ENCODE measurements at places on chromosomes 7 and 10.

GRCh38 chr7:101869026-101869900 is 51.8 kb downstream of the CUX1 start:
- no peak for DNase-seq

DNA sequence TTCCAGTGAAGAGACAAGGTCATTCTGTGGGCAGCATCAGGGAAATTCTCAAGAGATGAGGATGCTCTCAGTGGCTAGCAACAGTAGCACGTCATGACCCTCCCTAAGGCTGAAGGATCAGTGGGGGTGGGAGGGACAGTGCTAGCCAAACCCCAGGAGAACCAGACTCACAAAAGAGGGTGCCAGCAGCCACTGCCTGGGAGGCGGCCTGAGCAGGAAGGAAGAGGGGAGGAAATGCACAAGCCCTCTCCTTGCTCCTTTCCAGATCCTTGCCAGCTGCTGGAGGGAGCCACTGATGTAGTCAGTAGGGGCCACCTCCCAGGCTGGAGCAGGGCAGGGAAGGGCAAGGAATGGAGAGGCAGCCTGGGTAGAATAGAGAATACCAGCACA is 302.7 kb downstream of the RPS24 start:
- no peak for DNase-seq

DNA sequence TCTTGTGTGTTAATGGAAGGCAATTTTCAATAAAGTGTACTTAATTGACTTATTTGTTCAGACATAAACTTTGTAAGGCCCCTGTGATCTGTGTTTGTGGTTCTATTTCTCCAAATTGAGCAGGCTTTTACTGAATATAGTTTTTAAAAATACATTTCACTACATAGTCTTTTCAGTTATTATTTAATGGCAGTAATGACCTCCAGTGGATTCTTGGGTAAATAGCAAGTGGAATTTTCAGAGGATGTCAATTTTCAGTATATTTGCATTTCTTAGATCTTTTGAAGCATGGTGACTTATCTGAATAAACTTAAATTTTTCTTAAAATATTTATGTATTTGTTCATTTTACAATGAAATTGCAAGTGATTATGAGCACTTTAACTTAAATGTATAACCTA is 203.1 kb upstream of the PCLO start:
- DNase-seq = no peak

GRCh38 chr10:118595598-118596425 is at the start of gene PRLHR:
TSS of gene PRLHR (minus strand) at chr10:118595648. CDS start at chr10:118595244, 404 bp downstream.
- DNase-seq = no peak

- no peak for DNase-seq
These were observed 51.4 kb downstream of the JAKMIP3 start for GRCh38 chr10:132117146-132117545.

- DNase-seq = no peak
These were observed 122.6 kb downstream of the LRRC4 start for GRCh38 chr7:127908430-127909258.

DNA sequence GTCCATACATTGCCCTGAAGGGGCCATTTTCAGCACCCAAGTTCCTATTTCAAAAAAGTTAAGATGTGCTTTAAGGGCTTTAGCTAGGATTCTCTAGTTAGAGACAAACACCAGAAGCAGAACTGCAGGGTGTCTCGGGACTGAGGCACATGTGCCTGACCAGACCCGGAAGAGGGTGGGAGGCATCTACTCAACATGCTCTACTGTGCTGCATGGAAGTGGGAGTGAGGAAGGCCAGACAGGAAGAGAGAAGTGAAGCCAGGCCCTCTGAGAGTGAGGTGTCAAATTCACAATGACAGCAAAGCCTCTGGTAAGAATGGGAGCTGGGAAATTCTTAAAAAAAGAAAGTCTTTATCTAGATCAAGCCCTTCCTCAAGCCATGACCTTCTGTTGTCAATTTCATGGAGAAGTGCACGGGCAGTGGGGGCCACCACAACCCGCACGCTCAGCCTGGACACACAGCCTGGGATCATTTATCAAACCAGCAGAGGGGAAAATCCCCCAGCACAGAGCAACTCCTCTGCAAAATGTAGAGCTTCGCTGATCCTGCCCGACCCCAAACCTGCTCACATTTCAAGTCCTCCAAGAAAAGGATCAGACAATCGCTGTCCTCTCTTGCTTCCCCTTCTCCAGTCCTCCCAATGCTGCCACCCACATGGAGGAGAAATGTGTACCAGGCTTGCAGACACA is 38.7 kb downstream of the PLXNA4 start:
- DNase-seq = no peak

DNA sequence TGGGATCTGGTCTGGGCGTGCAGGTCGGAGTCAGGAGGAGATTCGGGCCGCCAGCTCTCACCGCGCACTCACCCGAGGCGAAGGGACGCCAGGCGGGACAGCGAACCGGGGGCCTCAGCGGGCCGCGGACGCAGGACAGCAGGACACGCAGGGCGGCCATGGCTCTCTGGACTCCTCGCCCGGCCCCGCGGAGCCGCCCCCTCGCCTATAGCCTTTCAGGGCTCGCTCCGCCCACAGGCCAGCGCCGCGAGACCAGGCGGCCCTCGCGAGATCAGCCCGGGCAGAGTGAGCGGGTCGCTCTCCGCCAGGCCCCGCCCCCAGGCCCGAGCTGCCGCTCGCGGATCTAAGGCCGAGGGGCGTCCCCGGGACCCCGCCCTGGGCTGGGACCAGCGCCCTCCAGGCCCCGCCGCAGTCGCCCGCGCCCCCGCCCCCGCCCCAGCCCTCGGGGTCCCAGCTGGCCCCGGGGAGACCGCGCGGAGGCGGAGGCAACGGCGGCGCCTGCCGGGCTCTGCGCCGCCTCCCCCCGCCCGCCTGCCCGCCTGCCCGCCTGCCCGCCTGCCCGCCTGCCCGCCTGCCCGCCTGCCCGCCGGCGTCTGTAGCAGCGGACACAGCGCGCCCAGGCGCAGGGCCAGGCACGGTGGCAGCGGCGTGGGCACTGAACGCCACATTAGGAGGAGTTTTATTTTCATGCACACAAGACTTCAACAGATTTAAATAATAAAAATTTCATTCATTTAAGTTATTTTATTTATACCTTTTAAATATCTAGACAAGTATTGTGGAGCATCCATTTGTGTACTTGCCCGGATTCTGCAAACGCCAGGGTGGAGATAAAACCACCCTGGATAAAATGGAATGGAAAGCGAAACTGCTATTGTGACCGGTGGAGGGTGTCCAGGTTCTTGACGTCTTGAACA is at the start of gene ECHS1:
Gene ECHS1 (minus strand): TSS at position 181 of the 917 bp plus-strand sequence. CDS start 21 bp downstream, at position 160.
- DNase-seq = peak; percentile 83

GRCh38 chr7:999941-1000935 is 17.3 kb downstream of the CYP2W1 start:
- DNase-seq = no peak

DNA sequence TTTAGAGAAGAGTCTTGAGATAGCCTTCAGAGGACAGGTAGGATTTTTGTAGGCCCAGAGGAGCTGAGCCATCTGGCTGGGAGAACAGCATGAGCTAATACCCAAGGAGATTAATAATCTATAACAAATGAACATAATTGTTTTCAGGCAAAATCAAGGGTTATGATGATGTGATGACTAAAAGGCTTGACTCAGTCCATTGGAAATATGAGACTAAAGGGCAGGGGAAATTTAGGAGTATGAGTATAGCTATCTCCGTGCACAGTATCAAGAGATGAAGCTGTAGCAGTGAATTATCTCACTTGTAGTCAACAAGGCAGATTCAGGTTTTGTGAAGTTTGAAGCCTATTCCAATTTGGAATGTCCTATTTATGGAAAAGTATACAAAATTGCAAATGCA is 40.1 kb downstream of the CSTF2T start:
- no peak for DNase-seq

- DNase-seq = no peak
These were observed 74.6 kb upstream of the FRMD4A start for GRCh38 chr10:14405076-14406065.

GRCh38 chr10:106078895-106079576 is 1085.5 kb downstream of the SORCS1 start:
- DNase-seq = no peak

GRCh38 chr10:79093658-79094411 is 25.1 kb downstream of the ZMIZ1 start:
- no peak for DNase-seq

GRCh38 chr10:79285315-79286197 is 61.7 kb upstream of the PPIF start:
- DNase-seq = no peak

DNA sequence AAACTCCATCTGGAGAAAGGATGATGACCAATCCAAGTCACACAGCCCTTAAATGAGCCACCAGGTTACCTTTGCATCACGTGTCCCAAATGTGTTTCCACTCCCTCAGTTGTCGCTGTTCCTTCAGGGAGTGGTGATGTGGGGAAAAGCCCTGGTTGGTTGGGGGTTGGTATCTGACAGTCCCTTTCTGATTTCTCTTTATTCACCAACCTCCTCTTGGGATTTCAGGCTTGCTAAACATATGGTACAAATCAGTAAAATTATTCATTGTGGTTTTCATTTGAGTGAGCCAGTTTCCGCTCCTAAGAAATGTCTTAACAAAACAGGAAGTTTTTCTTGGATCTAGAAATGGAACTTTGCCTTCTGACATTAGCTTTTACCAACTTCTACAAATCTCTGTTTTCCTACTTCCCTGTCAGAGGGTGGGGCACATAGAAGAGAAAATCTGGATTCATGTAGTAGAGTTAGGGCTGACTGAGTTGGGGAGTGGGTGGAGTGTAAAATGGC is 40.0 kb upstream of the KMT2E start:
- DNase-seq = no peak

- DNase-seq = no peak
These were observed 26.1 kb upstream of the MRC1 start for GRCh38 chr10:17782921-17783665.

DNA sequence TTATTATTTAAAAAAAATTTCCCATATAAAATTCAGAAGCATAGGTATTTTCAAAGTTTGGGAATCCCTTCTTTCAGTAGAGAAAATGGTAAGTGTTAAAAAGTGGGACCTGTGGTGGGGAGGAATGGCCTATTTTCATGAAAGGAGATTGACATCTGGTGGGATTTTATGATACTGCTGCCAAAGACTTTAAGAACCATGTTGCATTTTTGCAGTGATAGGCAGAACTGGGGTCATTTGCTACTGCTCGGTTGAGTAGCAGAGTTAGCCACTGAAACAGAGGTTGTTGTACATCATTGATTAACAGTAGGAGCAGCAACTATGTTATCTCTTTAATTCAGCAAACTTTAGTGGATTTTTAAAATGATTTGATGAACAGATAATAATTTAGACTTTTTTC is 4.4 kb downstream of the BICC1 start:
- DNase-seq = no peak

DNA sequence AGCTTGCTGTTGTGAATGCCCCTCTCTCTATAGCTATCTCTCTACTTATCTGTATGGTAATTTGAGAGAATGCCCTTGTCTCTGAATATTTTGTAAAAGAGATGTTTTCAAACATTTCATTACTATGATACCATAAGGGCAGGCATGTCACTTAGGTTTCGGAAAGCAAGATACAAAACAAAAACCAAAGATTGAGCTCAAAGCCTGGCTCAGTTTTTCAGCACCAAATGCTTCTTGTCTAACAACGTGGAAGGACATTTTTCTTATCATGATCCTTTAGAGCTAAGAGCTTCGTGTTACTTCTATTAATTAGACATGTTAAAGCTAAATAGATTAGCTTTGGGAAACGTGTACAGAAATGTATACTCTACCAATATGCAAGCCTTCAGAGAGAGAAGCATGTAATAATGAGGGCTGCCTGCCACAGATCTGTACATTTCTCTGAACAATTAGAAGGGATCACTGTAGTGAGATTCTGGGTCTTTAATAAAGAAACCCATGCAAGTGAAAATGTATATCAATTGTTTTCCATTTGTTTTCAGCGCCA is 148.9 kb downstream of the ARID5B start:
- DNase-seq = no peak

GRCh38 chr10:17831341-17831740 is 22.2 kb downstream of the MRC1 start:
- DNase-seq = no peak

DNA sequence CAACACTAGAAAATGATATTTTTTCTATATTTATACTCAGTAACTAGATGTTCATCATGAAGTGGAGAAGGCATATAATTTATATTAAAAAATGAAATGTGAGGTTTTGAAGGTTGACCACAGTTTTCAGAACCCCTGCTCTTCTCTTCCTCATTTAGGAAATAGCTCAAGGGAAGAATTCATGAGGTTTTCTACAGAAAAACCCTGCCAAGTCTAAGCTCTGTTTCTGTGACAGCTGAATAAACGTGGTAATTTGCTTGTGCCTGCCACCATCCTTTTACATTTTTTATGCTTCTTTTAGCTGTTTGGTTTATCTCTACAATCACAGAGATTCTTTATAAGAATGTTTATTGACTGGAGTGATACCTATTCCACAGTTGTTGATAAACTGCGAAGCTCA is 630.3 kb upstream of the POT1 start:
- DNase-seq = no peak

DNA sequence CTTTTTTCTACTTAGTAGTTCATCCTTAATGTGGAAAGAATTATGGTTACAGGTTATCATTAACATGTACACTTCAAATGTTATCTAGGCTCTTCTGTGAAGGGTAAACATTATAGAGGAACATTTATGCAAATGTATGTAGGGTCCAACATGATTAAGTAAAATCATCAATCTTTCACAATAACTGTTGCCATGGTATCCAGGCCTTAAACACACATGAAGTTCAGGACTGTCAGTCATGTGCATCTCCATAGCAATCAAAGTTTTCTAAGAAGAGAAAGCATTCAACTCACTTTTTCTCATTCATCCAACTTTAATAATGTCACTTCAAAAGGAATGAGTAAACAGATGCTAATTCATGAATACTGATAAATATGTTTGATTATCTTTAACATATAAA is 83.6 kb downstream of the DNAJC1 start:
- no peak for DNase-seq

DNA sequence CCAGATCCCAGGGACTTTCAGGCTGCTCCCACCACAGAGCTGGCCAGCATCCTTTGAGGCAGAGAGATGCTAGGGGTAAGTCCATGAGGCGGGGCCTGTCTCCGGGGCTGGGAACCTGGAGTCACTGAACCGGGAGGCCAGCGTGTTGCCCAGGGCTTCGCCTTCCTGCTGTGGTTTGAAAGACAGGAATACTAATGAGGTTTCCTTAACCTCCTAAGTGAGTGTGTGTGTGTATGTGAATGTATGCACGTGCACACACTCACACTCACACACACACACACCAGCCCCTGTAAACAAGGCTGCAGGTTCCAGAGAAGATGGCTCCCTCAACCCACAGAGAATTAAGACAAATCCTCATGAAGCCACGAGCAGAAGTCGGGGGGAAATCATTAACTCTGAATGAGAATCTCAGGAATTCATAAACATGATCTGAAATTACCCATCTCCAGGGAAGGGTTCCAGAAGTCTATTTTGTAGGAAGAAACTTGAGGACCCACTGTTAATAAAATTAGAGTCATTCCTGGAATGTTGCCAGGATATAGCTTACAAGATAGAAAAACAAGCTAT is 20.3 kb upstream of the PFKP start:
- no peak for DNase-seq

GRCh38 chr7:121503730-121504129 is 107.6 kb upstream of the FAM3C start:
- DNase-seq = no peak

All from esophagus squamous epithelium (tissue), 5 donors.